ENCODE measurements at places on chromosomes 16 and 17.
A peak's percentile ranks its signal among the peaks of the same experiment; 100 is the strongest.

DNA sequence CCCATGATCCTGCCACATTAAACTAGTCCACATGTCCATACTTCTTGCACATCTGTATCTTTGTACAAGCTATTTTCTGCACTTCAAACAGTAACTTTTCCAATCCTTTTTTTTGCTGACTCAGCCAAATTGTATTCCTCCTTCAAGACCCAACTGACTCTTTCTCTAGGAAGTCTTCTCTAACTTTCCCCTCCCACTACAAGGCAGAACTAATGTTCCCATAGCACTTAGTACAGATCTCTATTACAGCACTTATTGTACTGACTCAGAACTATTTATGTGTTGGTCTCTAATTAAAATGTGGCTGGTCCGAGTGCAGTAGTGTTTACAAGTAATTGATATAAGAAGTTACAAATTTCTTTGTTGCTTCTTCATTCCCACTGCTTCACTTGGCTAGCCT is 8.2 kb downstream of the FAM222B start:
- no peak for DNase-seq

- no peak for DNase-seq
These were observed 6.6 kb downstream of the IGF2BP1 start for GRCh38 chr17:49003557-49004511.

DNA sequence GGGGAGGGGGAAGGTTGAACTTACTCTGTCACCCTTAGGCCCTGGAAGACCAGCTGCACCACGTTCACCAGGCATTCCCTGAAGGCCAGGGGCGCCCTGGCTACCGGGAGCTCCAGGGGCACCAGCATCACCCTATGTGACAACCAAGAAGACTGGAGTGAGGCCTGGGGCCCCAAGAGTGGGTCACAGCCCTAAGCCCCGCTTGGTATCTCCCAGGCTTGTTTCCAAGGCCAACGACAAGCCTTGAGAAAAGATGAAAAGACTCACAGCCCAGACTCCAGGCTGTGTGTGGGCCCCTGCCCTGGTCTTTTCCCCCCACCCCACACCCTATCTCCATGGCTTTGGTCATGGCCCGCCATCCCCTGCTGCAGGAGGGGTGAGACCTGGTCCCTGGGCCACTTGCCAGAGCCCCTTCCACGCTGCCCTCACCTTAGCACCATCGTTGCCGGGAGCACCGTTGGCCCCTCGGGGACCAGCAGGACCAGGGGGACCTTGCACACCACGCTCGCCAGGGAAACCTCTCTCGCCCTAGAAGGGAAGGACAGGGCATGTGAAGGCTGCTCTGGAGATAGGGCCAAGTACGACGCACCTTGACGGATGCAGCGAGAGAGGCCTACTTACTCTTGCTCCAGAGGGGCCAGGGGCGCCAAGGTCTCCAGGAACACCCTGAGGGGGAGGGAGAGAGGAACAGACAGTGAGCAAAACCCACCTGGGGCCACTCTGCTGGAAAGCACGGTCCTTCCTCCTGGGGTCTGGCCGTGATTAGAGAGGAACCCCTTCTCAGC is 9.9 kb downstream of the COL1A1 start:
- no peak for DNase-seq

DNA sequence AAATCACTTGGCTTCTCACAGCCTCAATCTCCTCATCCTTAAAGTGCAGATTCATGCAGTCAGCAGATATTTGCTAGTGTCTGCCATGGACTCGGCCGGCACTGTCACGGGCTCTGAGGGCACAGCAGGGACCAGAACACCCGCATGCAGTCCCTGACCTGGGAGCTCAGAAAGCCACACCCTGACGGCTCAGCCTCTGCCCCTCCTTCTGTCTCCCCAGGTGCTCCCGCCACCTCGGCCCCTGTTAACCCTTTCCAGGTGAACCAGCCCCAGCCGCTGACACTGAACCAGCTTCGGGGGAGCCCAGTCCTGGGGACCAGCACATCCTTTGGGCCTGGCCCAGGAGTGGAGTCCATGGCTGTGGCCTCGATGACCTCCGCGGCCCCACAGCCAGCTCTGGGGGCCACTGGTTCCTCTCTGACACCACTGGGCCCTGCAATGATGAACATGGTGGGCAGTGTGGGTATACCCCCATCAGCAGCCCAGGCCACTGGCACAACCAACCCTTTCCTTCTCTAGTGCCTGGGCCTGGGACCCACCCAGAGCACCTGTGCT is 28.7 kb downstream of the B9D1 start:
- DNase-seq: no peak

- DNase-seq: no peak
These were observed 87.9 kb downstream of the C16orf78 start for GRCh38 chr16:49461517-49461951.

GRCh38 chr17:52106638-52107261 is 51.8 kb downstream of the CA10 start:
- DNase-seq: peak; percentile 1
